Endothelial cell of umbilical vein (primary cell): ENCODE measurements at places on chromosomes 7 and 10. TPM values are rescaled to one million over a fixed set of nuclear protein-coding genes. Genes with fewer than 3 reads are reported as not detected.
A peak's percentile ranks its signal among the peaks of the same experiment; 100 is the strongest.

DNA sequence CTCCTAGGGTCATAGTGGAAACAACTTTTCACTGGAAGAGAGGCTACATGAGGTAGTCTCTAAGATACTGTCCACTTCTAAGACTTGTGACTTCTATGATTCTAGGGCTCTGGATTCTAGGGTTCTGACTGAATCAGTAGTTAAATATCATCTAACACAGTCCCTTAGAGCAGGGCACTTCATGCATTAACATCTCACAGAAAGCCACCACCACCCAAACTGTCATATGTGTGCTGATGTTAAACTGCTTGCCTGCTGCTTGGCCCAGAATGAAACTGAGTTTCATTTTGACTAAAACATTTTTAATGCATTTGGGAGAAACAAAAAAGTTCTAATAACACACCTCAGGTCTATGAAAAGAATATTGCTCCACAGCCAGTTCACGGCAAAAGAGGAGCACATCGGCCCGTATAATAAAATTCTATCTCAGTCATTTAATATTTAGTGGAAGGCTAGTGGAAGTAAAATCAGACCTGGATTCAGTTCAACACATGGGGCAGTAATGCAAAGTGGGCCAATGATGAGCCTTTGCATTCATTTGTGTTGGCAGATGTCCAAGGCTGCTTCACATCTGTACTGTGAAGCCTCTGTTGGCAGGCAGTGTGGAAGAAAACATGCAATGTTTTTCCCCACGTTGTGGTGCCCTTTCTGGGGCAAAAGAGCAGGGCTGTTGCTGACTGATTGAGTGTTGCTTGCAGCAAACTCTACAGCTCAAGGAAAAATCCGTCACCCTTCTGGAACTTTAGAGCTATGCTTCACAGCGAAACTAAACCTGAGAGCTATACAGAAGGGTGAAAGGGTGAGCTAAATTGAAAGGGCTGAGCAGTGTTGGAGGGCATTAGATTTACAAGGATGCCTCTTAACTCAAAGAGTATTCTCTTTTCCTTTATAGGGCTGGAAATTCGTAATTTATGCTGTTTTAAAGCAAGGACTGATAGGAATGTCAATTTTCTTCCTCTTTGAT is 33.5 kb upstream of the AUTS2 start:
- peak; percentile 1 for DNase-seq
- no peak overlapping the region for H3K4me3 ChIP-seq
- no peaks in the 10 kb centered on the region for H3K4me1 ChIP-seq
- H3K36me3 ChIP-seq: no peaks in the 10 kb centered on the region
- H3K27me3 ChIP-seq: no peaks in the 10 kb centered on the region
- no peak overlapping the region for H3K27ac ChIP-seq

The SMKR1 gene
- 0.64 TPM in 1 of 2 replicates, not detected in the other for total RNA-seq

The POLR2J3 gene
- total RNA-seq: 63.1 and 66.3 TPM in 2 replicates

DNA sequence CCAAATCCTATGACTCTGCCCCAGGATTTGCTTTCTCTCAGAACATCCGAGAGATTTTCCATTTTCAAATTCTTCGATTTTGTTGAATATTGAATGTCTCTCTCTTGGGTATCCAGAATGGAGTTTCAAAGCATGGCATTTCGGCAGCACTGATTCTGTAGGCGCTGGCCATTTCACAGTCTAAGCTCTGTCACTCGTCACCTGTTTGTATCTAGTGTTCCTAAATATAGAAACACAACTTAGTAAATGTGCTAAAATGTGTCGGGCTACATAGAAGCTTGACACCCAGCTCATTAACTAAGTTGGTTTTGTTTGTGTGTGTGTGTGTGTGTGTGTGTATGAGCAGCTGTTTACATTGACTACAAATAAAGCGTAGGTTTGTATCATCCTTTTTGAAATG is 173.5 kb upstream of the FZD1 start:
- no peaks in the 10 kb centered on the region for H3K36me3 ChIP-seq
- no peak for DNase-seq
- no peak overlapping the region for H3K27ac ChIP-seq
- H3K4me1 ChIP-seq: peaks cover 2% of the 10 kb centered on the region

GRCh38 chr7:5694912-5695726 is 86.3 kb downstream of the RNF216 start:
- no peaks in the 10 kb centered on the region for H3K27me3 ChIP-seq
- no peak overlapping the region for H3K4me3 ChIP-seq
- H3K27ac ChIP-seq: no peak overlapping the region
- H3K36me3 ChIP-seq: no peaks in the 10 kb centered on the region

The PRR15 gene
- 1.8 and 4.1 TPM in 2 replicates for total RNA-seq

DNA sequence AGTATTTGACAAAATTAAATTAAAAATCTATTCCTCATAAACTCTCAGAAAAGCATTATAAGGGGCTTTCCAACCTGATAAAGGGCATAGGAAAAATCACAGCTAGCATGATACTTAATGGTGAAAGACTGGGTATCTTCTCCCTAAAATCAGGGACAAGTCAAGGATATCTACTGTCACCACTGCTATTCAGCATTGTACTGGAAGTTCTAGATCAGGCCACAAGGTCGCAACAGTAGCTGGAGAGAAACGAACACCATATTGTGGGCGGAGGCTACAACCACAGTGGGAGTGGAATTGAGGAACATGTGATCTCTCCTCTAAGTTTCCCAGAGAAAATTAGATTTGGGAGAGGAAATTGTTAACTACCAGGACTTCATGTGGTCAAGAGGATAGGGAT is 70.0 kb upstream of the NAMPT start:
- no peak overlapping the region for H3K4me3 ChIP-seq
- no peak overlapping the region for H3K27ac ChIP-seq
- no peaks in the 10 kb centered on the region for H3K36me3 ChIP-seq
- H3K27me3 ChIP-seq: no peaks in the 10 kb centered on the region
- no peak for DNase-seq

- peak; percentile 34 for DNase-seq
- H3K27me3 ChIP-seq: no peaks in the 10 kb centered on the region
- H3K27ac ChIP-seq: peak overlapping the region; percentile 40
- H3K36me3 ChIP-seq: peaks cover 49% of the 10 kb centered on the region
Measured at GRCh38 chr7:111736552-111736874, 174.2 kb upstream of the IMMP2L start.

The STEAP1 gene
- 39.1 and 42.7 TPM in 2 replicates for total RNA-seq

DNA sequence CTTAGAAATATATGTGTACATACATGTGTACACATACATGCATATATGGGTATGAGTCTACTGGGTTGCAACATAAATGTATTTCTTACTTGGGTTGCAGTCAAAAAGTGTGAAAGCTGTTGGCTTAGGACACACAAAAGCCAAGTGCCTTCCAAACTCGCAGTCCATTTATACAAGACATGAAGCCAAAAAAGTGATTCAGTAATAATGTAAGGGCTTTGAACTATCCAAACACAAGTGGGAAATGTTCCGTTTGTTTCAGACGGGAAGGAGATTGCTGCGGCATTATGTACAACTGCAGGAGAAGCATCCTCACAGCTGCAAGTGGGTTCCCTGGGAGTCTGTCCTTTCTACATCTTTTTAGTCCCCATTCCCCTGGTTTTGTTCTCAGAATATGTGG is 513.6 kb downstream of the SORCS3 start:
- no peak overlapping the region for H3K27ac ChIP-seq
- H3K27me3 ChIP-seq: no peaks in the 10 kb centered on the region
- no peaks in the 10 kb centered on the region for H3K4me1 ChIP-seq

DNA sequence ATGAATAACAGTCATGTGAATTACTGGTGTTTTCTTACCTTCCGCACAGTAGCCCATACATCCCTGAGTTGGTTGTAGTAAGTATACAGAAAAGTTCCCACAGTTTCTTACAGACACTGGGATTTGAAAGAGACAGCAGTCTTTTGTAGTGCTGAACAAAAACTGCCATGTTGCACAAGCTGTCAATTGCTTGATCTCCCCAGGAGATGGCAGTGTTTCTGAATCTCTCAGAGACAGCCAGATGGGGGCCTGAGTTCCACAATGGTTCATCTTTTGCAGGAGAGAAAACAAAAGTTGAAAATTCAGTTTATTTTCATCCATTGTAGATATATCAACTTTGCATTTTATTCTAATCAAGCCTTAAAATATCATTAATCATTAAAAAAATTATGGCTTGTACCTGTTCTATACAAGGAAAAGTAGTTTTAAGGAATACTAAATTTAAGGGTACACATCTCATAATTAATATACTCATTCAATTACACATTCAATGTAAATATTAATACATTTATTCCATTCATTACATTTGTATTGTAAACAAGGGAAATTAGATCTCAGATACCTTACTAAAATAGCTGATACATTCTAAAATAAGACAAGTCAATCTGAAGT is 14.5 kb downstream of the VWDE start:
- H3K4me1 ChIP-seq: no peaks in the 10 kb centered on the region
- no peak overlapping the region for H3K27ac ChIP-seq
- DNase-seq: peak; percentile 59
- no peak overlapping the region for H3K4me3 ChIP-seq
- no peaks in the 10 kb centered on the region for H3K27me3 ChIP-seq

- H3K4me3 ChIP-seq: no peak overlapping the region
- no peak overlapping the region for H3K27ac ChIP-seq
- DNase-seq: no peak
- H3K27me3 ChIP-seq: no peaks in the 10 kb centered on the region
Measured at GRCh38 chr10:15137636-15138035, 30.9 kb downstream of the NMT2 start.

The SPDYE8 gene
- total RNA-seq: not detected in 2 replicates

DNA sequence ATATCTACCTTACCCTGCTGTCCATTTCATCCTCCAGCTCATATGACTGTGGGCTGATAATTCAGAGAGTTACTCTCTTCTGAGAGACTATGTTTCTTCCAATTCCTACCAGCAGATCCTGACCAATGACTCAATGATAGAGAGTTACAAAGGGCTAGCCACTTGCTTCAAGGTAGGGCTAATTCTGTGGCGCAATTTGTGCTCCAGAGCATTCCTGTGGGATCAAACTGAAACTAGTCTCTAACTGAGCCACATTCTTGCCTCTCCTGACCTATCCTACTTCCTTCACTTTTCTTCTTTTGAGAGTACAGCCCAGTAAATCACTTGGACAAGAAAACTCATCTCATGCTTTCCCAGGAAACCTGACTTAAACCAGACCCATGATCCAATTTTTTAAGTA is 17.9 kb upstream of the ASZ1 start:
- no peaks in the 10 kb centered on the region for H3K4me1 ChIP-seq
- H3K27me3 ChIP-seq: no peaks in the 10 kb centered on the region
- H3K4me3 ChIP-seq: no peak overlapping the region
- no peak for DNase-seq

The DBNL gene
- 92.1 and 94.0 TPM in 2 replicates for total RNA-seq

DNA sequence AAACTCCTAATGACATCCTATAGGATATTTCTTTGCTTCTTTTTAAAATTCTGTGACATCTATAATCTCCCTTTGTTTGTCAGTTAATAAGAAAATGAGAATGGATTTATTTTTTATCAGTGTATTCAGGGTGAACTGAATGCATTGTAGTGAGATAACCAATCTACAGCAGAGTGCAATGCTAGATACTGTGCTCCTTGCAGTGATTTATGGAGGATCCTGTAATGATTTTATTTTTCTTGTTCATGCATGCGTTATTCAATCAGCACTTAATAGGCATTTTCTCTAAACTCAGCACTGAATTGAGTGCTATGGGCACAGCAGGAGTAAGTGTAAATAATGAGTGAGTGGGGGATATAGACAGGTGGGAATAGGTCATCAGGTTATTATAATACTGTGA is 253.9 kb downstream of the CDK14 start:
- no peaks in the 10 kb centered on the region for H3K4me1 ChIP-seq
- no peaks in the 10 kb centered on the region for H3K36me3 ChIP-seq
- H3K27me3 ChIP-seq: no peaks in the 10 kb centered on the region
- no peak for DNase-seq
- H3K27ac ChIP-seq: no peak overlapping the region

DNA sequence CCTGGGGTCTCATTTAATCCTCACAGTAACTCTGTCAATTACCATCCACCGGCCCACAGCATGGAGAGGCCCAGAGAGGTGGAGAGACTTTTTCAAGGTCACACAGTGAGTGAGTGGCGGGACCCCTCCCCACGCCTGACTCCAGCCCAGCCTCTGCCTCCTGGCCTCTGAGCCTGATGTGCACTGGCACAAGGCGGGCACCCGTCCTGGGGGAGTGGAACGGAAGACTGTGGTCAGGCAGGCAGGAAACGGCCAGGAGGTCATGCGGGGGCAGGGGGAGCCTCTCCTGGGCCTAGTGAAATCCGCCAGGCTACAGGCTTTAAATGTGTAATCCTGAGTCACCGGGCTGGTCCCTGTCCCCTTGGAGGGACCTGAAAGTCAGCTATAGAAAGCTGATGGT is 32.2 kb downstream of the ZCCHC24 start:
- H3K36me3 ChIP-seq: no peaks in the 10 kb centered on the region
- no peak overlapping the region for H3K27ac ChIP-seq
- H3K4me1 ChIP-seq: peaks cover 11% of the 10 kb centered on the region
- no peak overlapping the region for H3K4me3 ChIP-seq
- H3K27me3 ChIP-seq: no peaks in the 10 kb centered on the region
- DNase-seq: no peak

The MEPCE gene
- total RNA-seq: 37.1 and 45.8 TPM in 2 replicates

The ZNF736 gene
- total RNA-seq: 6.3 and 9.0 TPM in 2 replicates

- H3K27me3 ChIP-seq: no peaks in the 10 kb centered on the region
- H3K4me3 ChIP-seq: no peak overlapping the region
- H3K27ac ChIP-seq: no peak overlapping the region
- DNase-seq: no peak
- H3K4me1 ChIP-seq: peaks cover 15% of the 10 kb centered on the region
Measured at GRCh38 chr10:132421847-132422751, 25.1 kb downstream of the PWWP2B start.

DNA sequence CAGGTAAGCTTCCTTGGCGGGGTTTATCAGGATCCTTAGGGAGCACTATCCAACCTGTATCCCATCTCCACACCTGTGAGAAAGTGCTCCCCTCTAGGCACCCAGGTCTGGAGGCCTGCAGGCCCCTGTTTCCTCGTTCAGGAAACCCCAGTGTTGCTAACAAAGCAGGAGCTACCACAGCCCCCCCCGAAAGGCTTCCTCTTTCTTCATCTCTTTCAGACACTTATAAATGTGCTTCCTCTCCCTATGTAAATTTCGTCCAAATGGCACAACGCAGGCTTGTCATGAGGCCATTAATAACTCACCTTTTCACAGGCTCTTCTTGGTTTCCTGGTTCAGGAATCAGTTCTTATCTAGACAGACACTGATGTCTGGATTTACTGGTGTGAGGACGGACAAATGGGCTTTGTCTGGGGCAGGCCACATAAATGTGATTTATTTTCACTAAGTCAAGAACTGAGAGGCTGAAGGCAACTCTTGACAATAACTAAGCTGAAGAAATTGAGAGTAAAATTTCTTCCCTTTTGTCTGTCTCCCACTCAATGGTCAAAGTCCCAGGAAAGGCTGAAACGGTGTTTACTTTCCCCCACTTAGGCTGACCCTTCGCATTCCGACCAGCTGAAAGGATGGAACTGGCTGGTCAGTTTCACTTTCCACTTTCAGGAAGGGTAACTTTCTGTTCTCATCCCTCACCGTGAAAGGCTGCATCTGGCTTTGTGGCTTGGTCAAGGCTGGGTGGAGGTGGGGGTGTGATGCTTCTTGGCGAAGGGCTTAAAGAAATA is 46.8 kb downstream of the PIK3AP1 start:
- H3K27ac ChIP-seq: no peak overlapping the region
- H3K36me3 ChIP-seq: no peaks in the 10 kb centered on the region
- H3K4me3 ChIP-seq: no peak overlapping the region
- no peaks in the 10 kb centered on the region for H3K4me1 ChIP-seq
- DNase-seq: peak; percentile 2

GRCh38 chr7:80604436-80604835 is 34.0 kb upstream of the CD36 start:
- no peak overlapping the region for H3K27ac ChIP-seq
- no peak for DNase-seq
- no peak overlapping the region for H3K4me3 ChIP-seq
- H3K27me3 ChIP-seq: no peaks in the 10 kb centered on the region
- no peaks in the 10 kb centered on the region for H3K36me3 ChIP-seq
